ENCODE measurements at places on chromosomes 7 and 10.

DNA sequence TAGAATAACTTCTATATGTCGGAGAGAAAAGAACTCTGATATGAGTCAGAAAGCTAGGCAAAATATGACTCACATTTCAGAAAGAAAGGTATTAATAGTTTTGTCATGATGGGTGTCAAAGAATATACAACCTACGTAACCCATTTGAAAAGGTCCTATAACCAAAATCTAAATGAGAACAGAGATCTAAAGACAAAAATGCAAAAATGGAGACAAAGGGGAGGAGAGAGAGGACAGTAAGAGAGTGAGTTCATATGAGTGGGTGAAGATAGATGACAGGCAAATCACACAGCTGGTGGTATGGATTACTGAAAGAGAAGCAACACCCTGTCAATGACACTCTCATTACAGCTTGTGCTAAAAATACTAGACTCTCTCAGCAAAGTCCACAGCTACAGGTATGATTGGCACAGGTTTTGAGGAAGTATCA, 25.6 kb downstream of the ANKMY2 start:
- no peak for DNase-seq

GRCh38 chr7:50577569-50577968, 12.4 kb upstream of the DDC start:
- no peak for DNase-seq

- DNase-seq, result no peak
Measured at GRCh38 chr7:35250941-35251340, 3.0 kb downstream of the TBX20 start.

DNA sequence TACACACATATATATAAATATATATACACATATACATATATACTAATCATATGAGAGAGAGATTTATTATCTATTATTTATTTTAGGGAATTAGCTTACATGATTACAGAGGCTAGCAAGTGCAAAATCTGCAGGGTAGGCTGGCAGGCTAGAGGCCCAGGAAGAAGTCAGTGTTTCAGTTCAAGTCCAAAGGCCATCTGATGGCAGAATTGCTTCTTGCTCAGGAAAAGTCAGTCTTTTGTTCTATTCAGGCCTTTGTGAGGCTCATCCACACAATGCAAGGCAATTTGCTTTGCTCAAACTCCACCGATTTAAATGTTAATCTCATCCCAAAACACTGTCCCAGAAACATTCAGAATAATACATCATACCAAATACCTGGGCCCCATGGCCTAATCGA, 2.6 kb upstream of the C10orf120 start:
- DNase-seq, result no peak

DNA sequence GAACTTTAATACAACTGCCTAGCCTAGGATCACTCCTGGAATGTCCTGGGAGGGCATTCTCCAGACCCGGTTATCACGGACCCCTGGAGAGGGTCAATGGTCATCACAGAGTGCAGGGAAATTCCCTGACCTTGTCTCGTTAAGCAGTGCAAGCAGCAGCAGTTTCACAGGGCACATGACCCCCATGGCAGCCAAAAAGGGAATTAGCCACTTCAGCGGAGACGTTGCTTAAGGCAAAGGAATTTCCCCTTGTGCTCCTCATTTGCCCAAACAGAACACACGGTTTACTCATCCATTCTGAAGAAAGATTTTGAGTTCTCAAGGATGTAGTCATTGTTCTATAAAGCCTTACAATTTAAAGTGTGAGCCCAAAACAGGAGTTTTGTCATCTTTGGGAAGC, 260.3 kb downstream of the SNX13 start:
- peak; percentile 82 for DNase-seq

Data from HFFc6 (cell line).